ENCODE measurements at places on chromosomes 4 and X. TPM values are rescaled to one million over a fixed set of nuclear protein-coding genes. Genes with fewer than 3 reads are reported as not detected.

CENPVL2 gene
- not detected for total RNA-seq

LUZP4 gene
- not detected for total RNA-seq

MAGED4 gene
- 0.57 TPM for total RNA-seq

AR gene
- total RNA-seq: not detected

IL3RA gene
- not detected for total RNA-seq

QRFPR gene
- total RNA-seq: not detected

CRMP1 gene
- total RNA-seq: under 0.01 TPM

MSANTD1 gene
- total RNA-seq: 0.78 TPM

FGFR3 gene
- total RNA-seq: 164 TPM

ADH5 gene
- total RNA-seq: 110 TPM

OTC gene
- not detected for total RNA-seq

NAA11 gene
- total RNA-seq: not detected

RADX gene
- total RNA-seq: 2.7 TPM

ARX gene
- not detected for total RNA-seq

TRPC5OS gene
- not detected for total RNA-seq

CLTRN gene
- 1.0 TPM for total RNA-seq

DGAT2L6 gene
- total RNA-seq: not detected

PNMA6F gene
- total RNA-seq: not detected

RS1 gene
- total RNA-seq: not detected

ZNF185 gene
- 162 TPM for total RNA-seq

SPATA4 gene
- total RNA-seq: 0.14 TPM

ESX1 gene
- not detected for total RNA-seq

SPIN3 gene
- 8.5 TPM for total RNA-seq

TCEAL6 gene
- not detected for total RNA-seq

DNAAF6 gene
- not detected for total RNA-seq

DTHD1 gene
- 0.36 TPM for total RNA-seq
